Suppressor macrophage treated with lipopolysaccharide for 4 hours (primary cell): ENCODE measurements at places on chromosomes 13 and 19.

GRCh38 chr13:108700422-108701170 lies 71.2 kb downstream of the MYO16 start:
- DNase-seq: no peak

DNA sequence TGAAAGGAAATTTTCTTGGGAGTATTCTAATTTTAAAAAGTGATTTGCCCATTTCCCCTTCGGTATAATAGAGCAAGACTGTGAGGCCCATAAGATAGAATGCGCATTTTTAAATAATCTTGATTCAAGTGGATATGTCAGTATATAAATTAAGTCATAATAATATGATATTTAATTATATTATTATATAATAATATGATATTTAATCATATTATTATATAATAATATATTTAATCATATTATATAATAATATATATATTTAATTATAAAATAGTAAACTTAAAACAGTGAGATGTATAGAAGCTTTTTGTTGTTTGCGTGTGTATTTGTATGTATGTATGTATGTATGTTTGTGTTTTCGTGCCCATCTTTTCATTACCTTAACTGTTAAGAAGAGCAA lies 682.5 kb downstream of the PCDH9 start:
- no peak for DNase-seq

- DNase-seq: peak; percentile 46
Measured at GRCh38 chr19:42467183-42467760, 24.5 kb upstream of the CXCL17 start.

- DNase-seq: peak; percentile 50
Measured at GRCh38 chr19:7862413-7862951, 11.7 kb downstream of the PRR36 start.

DNA sequence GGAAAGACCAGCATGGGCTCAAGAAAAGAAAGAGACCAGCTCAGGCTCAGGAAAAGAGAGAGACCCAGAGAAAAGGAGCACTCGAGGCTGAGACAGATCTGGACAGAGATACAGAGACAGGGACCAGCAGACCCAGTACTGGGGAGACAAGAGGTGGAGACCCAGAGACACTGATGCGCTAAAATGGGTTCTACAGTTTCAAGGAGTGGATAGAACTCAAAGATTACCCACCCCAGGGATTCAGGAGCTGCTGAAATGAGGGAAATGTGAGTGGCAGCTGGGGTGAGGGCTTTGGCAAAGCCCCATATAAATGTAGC lies 609 bp upstream of the ZSCAN18 start:
- DNase-seq: no peak

DNA sequence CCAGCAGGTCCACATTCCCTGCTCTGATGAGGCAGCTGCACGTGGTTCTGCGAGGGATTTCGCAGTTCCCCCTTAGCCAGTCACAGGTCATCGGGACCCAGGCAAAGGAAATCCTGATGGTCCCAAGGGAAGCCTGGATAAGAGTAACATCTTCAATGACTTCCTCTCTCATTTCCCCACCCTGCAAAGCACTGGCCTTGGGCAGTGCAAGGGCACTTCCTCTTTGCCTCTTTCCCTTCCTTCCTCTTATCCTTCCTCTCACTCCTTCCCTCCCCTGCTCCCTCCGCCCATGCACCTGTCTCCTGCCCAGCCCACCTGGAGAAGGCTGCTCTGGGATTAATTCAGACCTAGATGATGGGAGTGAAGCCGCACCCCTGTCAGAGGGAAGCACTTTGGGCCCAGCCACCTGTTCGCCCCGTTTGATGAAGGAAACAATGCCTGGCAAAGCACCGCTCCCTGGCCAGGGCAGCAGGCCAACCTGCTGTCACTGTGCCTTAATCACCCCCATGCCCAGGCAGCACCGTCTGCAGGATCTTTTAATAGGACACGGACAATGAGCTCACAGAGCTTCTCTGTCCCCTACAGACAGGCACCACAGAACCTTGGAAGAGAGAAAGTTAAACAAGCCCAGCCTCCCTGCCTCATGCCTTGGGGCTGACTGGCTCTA lies 113.5 kb upstream of the PABPC3 start:
- peak; percentile 4 for DNase-seq

DNA sequence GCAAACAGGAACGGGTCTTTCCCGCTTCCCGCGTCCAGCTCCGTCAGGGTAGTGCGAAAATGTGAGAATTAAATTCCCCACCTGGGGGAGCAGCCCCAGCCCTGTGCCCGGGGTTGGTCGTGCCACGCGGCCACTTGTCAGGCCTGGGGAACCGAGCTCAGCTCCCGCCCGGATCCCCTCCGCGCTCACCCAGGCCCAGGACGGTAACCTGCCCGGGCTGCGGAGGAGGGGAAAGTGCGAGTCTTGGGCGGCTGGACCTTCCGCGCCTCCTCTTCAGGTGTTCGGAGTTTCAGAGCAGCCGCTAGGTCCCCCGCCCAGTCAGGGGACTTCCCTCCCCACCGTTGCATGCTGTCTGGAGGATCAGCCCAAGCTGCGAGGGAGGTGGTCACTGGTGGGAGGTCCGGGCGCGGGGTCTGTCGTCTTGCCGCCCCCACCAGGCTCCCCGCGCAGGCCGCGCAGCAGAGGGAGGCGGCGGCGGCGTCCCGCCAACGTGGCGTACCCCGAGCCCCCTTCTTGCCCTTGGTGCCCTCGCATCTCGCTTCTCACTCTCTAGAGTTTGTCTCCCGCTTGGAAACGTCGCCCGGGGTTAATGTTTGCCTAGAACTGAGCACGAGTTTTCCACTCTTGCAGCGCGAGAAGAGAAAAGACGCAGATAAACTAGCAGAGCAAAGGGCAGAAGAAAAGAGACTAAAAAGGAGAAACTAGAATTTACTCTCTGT lies 8.1 kb downstream of the URAD start:
- DNase-seq: no peak

DNA sequence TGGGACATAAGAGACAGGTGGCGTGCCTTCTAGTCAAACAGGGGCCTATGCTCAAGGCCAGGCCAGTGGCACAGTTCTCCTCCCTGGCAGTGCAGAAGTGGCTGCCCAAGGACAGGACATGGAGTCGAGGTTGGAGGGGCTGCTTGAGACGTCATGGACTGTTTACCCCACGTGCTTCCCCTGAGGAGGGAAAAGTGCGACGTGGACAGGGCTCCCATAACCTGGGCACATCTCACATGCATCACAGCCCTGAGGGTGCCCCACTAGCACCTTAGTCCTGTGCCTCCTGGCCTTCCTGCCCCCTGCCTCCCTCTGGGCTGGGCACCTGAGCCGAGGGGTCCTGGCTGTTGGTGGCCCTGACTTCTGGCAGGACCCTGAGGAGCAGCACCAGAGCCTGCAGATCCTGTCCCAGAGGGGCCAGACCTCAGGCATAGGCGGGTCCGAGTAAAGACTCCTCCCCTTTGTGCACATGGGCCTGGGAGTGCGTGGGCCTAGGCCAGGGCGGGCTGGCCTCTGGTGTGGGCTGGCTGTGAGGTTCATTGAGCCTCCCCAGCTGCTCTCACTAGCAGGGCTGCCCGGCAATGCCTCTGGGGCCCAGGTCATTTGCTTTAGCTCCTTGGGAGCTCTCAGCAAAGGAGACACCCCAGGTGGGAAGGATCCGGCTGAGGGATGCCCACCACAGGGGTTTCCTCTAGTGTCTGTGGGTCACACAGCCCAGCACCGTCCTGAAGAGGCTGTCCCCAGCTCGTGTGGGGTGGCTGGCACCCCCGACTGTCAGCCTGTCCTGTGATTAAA lies 65.7 kb downstream of the CEBPG start:
- no peak for DNase-seq

DNA sequence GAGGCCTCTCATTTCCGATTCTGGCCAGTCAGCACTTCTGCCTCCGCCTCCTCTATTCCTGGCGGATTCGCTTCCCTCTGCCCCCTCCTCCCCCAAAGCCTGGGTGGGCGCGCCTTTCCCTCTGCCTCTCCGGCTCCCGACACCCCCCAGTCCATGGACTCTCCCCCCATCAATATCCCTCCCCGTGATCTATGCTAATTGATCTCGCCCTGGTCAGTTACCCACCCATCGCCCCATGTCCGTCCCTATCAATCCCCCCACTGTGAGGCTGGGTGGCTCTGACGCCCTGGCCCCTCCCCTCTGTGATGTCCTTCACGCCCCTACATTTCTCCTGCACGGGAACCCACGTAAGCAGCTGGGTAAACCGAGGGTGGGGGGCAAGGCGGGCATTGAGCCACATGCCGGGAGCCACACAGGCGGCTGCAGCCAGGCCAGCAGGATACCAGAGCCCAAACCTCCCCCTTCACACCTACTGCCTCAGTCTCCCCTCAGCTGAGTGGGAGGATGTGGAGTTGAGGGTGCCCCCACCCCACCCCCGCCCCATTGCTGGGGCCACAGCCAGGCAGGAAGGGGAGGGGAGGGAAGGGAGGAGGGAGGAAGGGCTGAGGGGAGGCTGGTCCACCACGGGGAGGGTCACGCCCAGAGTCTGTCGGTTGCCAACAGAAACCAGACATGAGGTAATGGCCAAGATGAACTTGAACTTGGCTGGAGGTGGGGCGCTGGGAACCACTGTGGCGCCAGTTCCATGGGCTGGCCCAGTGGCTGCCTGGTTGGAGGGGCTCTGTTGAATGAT lies 21.0 kb downstream of the SMIM24 start:
- DNase-seq: no peak

DNA sequence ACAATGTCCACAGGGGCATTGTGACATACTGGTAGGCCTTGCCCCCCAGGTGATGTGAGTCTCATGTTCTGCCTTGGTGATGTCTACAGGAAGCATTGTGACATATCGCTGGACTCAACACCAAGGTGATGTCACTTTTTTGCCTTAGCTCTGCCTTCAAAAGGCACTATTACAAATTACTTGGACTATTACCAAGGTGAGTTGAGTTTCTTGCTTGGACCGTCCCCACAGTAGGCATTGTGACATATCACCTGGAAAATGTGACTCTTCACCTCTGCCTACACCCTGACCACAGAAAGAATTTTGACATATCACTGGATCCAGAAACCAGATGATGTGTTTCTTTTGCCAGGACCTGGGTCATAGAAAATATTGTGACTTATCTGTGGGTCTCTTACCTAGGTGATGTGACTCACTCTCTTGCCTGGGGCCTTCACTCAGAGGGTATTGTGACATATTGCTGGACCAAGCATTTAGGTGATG lies 60.6 kb upstream of the ZNF724 start:
- DNase-seq: no peak

- peak; percentile 79 for DNase-seq
Measured at GRCh38 chr19:52171321-52172169, at the start of gene ZNF836. Gene ZNF836, minus strand, starts transcription at chr19:52171621. Its CDS starts 3,549 bp downstream, at chr19:52168072.

DNA sequence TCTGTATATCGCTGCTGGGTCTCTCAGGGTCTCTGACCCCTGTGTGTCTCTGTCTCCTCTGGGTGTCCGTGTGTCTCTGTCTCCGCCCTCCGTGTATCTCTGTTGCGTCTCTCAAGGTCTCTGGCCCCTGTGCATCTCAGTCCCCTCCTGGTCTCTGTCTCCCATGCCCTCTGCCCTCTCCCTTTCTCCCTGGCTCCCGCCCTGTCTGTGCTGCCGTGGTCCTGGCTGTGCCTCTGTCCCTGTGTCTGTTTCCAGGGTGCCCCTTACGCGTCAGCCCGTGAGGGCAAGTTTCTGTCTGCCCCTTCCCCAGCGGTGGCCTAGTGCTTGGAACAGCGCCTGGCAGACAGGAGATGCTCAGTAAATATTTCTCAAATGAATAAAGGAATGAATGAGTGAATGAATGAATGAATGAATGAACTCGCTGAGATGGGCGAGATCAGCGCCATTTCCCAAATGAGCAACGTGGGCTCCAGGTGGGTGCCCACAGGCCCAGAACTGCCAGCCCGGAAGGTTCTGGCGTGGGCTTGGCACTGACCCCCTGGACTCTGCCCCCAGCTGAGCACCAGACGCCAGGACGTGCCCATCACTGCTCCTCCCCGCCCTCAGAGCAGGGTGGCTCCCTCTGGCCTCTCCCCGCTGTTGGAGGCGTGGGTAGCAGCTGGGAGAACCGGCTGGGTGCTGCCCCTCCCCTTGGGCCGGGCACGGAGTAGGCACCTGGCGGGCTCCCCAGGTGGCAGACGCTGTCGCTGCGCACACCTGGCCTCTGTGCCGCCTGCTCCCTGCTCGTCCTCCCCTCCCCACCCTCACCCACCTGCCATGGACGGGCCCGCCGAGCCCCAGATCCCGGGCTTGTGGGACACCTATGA lies at the start of gene SULT2B1:
Gene SULT2B1 (plus strand): TSS at position 736 of the 866 bp plus-strand sequence. CDS start 81 bp downstream, at position 817.
- no peak for DNase-seq

DNA sequence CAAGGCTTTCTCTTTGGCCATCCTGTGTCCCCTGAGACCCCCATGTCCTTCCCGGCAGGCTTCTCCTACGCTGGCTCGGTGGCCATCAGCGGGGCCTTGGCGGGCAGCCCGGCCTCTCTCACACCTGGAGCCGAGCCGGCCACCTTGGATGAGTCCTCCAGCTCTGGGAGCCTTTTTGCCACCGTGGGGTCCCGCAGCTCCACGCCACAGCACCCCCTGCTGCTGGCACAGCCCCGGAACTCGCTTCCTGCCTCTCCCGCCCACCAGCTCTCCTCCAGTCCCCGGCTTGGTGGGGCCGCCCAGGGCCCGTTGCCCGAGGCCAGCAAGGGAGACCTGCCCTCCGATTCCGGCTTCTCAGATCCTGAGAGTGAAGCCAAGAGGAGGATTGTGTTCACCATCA lies 14.2 kb downstream of the PLEKHJ1 start:
- peak; percentile 9 for DNase-seq

- no peak for DNase-seq
Measured at GRCh38 chr19:37695144-37695899, 24.2 kb downstream of the ZNF607 start.

GRCh38 chr19:50823389-50824042 lies at the start of gene KLK1:
Gene KLK1, minus strand, starts transcription at chr19:50823787. Its CDS starts 39 bp downstream, at chr19:50823748.
- no peak for DNase-seq

GRCh38 chr19:43485951-43486350 lies 18.6 kb downstream of the PHLDB3 start:
- peak; percentile 44 for DNase-seq

- peak; percentile 7 for DNase-seq
Measured at GRCh38 chr13:110965038-110965754, 50.3 kb upstream of the ANKRD10 start.

GRCh38 chr13:40080676-40081075 lies 425.2 kb downstream of the COG6 start:
- DNase-seq: no peak

GRCh38 chr13:74110053-74110452 lies 24.2 kb downstream of the KLF12 start:
- no peak for DNase-seq

GRCh38 chr19:17234911-17235299 lies 8.9 kb downstream of the OCEL1 start:
- peak; percentile 58 for DNase-seq

DNA sequence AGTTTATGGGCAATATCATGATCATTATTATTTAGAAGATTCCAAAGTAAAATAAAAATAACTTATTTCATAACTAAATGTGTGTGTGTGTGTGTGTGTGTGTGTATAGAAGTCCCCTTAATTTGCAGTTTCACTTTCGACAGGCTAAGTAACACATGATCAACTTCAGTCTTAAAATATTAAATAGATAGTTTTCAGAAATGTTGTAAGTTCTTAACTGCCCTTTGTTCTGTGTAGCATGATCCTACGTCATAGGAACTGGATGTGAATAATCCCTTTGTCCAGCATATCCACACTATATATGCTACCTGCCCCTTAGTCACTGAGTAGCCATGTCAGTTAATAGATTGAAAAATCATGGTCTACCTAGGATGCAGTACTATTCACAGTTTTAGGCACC lies 1863.5 kb upstream of the PCDH20 start:
- DNase-seq: no peak
